ENCODE measurements at places on chromosomes 16 and 17. TPM values are rescaled to one million over a fixed set of nuclear protein-coding genes. Genes with fewer than 3 reads are reported as not detected.

Gene PARD6A
- 4.1 TPM for total RNA-seq

Gene WNT9B
- total RNA-seq = not detected

Gene TMEM98
- total RNA-seq = 90.4 TPM

Gene FBXL19
- 11.6 TPM for total RNA-seq

Gene SPN
- not detected for total RNA-seq

Gene NKD1
- 0.75 TPM for total RNA-seq

Gene HSPB9
- not detected for total RNA-seq

Gene ITGAD
- total RNA-seq = not detected

Gene CACNA1H
- total RNA-seq = 0.21 TPM

Gene PDIA2
- 0.31 TPM for total RNA-seq

Gene ZNF646
- 29.6 TPM for total RNA-seq

Gene CRHR1
- 0.36 TPM for total RNA-seq

Gene HBA1
- total RNA-seq = not detected

Gene GNGT2
- not detected for total RNA-seq

Gene TLCD2
- total RNA-seq = 1.7 TPM

Gene COG8
- 55.0 TPM for total RNA-seq

Gene KRT20
- total RNA-seq = not detected

Gene CSH1
- total RNA-seq = not detected

Gene RASD1
- total RNA-seq = 2.7 TPM

Gene ACSM3
- not detected for total RNA-seq

Gene P2RX5
- total RNA-seq = 63.4 TPM

Gene NPIPB8
- not detected for total RNA-seq

Gene ASGR2
- total RNA-seq = not detected

Gene UBE2O
- 12.7 TPM for total RNA-seq

Gene GGT6
- total RNA-seq = not detected

Gene CCL4L2
- not detected for total RNA-seq

Gene TAT
- not detected for total RNA-seq

Gene GNAO1
- not detected for total RNA-seq

Gene ALDOC
- 25.9 TPM for total RNA-seq

Gene HSF5
- total RNA-seq = not detected

Gene SLC22A31
- 0.10 TPM for total RNA-seq

Gene CNGB1
- not detected for total RNA-seq

Gene TBC1D3B
- total RNA-seq = 2.4 TPM

Gene SLC38A8
- not detected for total RNA-seq

Gene TMEM88
- 1.8 TPM for total RNA-seq

Data from myocyte (in vitro differentiated cells).